Mesendoderm (in vitro differentiated cells): ENCODE measurements at places on chromosomes 2 and 18.
A peak's percentile ranks its signal among the peaks of the same experiment; 100 is the strongest.

- H3K27me3 ChIP-seq = no peaks in the 10 kb centered on the region
- no peak overlapping the region for H3K4me3 ChIP-seq
- DNase-seq = peak; percentile 88
These were observed 108.4 kb downstream of the ALMS1 start for GRCh38 chr2:73494031-73494430.

DNA sequence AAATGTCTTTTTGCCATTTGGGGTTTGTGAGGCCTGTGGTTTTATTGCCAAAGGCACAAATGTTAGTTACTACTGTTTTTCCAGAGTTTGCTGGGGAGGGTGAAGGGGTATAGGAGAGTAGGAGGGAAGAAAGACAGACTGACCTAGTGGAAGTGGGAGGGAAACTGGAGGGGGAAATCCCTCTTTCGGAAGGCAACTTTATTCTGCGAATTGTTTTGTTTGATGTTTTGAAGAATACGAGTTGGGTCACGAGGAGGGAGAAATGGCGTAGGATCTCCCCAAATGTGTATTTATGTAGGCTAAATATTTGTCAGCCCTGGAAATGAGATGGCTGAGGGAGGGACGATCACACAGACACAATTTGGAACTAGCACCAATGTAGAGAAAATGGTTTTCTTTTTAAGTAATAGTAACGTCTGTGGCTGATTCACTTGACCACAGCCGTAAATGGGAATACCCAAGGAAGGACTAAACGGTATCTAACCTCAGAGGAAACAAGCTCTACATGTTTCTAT lies 172.3 kb downstream of the ICOS start:
- H3K4me1 ChIP-seq = peaks cover 4% of the 10 kb centered on the region
- no peaks in the 10 kb centered on the region for H3K36me3 ChIP-seq
- no peak overlapping the region for H3K27ac ChIP-seq
- H3K27me3 ChIP-seq = no peaks in the 10 kb centered on the region
- no peak for DNase-seq

DNA sequence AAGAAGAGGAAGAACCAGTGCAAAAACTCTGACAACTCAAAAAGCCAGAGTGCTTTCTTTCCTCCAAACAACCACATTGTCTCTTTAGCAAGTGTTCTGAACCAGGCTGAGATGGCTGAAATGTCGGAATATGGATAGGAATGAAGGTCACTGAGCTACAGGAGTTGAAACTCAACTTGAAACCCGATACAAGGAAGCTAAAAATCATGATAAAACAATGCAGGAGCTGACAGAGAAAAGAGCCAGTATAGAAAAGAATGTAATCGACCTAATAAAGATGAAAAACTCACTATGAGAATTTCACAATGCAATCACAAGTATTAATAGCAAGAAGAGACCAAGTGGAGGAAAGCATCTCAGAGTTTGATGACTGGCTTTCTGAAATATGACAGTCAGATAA lies 15.0 kb upstream of the EIF2AK3 start:
- DNase-seq = no peak
- no peak overlapping the region for H3K27ac ChIP-seq
- H3K4me1 ChIP-seq = peaks cover 2% of the 10 kb centered on the region
- H3K36me3 ChIP-seq = no peaks in the 10 kb centered on the region
- H3K4me3 ChIP-seq = no peak overlapping the region

DNA sequence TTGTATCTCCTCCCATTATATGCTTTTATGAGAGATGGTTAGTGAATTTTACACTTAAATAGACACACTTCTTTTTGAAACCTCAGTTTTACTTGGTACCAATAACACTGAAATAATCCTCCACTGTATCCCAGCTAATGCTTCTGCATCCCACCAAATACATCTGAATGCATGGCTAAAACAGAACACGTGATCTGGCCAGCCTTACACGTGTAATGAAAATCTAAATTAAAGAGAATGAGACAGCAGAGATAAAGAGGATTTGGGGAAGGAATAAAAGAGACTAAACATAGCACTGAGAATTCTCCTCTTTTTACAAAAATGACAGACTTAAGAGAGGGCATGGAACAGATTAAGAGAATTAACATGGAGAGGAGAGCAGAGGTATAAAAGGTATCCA lies 612.2 kb downstream of the NRXN1 start:
- no peaks in the 10 kb centered on the region for H3K4me1 ChIP-seq
- no peaks in the 10 kb centered on the region for H3K36me3 ChIP-seq
- H3K4me3 ChIP-seq = no peak overlapping the region

DNA sequence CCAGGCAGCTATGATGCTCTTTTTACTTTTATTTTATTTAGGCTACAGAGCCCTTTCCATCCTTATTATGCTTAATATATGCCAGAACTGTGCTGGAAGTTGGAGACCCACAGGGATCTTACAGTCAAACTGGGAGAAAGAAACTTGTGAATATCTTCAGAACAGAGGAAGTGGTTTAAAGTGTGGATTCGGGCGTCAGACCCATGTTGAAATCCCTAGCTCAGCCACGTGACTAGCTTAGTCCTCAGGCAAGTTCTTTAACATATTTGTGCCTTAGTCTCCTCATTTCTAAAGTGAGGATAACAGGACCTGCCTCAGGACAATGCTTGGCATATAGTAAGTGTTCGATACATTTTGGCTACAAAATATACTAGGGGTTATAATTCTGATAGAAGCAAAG lies 59.1 kb downstream of the MAP3K20 start:
- DNase-seq = peak; percentile 80
- no peak overlapping the region for H3K27ac ChIP-seq
- H3K4me3 ChIP-seq = no peak overlapping the region
- H3K4me1 ChIP-seq = peaks cover 4% of the 10 kb centered on the region
- no peaks in the 10 kb centered on the region for H3K36me3 ChIP-seq

DNA sequence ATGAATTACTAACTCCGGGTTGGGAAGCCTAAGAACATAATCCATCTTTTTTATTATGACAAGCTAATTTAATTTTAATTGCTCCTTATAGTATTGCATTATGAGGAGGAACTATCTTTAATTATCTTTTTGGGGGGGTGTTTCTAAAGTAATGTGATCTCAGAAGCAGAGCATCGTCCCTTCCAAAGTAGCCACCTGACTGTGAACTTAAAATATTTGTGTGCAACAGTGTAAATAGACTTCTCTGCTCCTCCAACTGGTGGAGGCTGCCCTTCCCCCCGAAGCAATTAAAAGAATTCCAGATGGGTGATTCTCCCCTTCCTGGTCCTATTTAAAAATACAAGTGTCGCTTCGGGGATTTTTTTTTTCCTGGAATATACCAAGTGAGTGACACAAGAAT lies 55.7 kb downstream of the TCF7L1 start:
- no peak overlapping the region for H3K4me3 ChIP-seq
- H3K27ac ChIP-seq = no peak overlapping the region
- DNase-seq = no peak
- no peaks in the 10 kb centered on the region for H3K36me3 ChIP-seq
- H3K4me1 ChIP-seq = no peaks in the 10 kb centered on the region

DNA sequence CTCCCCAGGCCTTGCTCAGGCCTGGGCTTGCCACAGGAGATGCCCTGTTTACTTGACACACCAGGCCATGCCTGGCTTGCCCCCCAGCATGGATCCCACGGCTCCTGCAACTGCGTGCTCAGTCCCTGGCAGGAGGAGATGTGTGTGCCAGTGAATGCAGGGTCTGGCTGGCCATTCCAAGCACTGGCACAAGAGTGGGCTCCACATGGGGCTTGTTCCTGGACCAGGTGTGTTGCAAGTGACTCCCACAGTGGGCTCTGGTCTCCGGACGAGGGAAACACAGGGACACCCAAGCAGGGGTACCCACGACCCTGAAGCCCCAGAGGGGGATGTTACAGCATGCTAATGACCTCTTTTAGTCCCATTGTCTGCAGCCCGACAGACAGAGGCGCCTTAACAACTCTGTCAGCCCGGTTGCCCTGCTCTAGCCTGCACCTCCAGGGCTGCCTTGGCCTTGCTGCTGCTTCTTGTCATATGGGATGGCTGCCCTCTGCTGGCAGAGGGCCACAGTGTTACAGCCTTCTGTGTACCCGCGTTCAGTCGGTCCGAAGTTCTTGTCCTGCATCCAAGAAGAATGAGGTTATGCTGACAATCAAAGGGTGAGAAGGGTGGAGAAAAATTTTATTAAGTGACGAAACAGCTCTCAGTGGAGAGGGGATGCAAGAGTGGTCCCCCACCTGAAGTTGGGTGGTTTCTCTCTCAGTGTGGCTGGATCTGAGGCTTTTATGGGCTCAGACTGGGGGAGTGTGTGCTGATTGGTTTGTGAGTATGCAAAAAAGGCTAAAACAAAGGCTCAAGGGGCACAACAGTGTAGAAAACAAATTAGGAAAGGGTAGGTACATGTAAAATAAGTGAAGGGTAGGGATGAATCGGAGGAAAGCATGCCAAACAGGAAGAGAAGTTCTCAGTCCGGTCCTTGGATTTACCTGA lies 180.4 kb downstream of the MBD5 start:
- no peaks in the 10 kb centered on the region for H3K36me3 ChIP-seq
- no peak overlapping the region for H3K4me3 ChIP-seq
- H3K27me3 ChIP-seq = no peaks in the 10 kb centered on the region

DNA sequence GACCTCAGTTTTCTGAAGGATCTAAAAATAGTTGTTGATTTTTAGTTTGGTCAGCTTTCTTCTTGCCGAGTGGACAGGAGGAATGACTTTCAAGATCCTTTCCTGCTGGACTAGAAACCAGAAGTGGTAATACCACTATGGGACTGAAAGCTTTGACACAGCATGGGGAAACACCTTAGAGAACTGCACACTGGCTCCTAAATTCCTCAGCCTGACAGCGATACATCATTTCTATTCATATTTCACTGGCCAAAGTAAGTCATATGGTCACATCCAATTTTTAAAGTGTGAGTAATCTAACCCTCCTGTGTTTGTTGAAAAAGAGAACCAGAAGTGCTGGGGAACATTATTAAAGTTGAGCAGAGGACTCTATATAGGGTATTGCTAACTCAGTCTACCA lies 244.7 kb upstream of the MMADHC start:
- no peak overlapping the region for H3K27ac ChIP-seq
- no peak overlapping the region for H3K4me3 ChIP-seq
- DNase-seq = no peak
- no peaks in the 10 kb centered on the region for H3K27me3 ChIP-seq

- H3K4me3 ChIP-seq = no peak overlapping the region
- no peak for DNase-seq
- H3K4me1 ChIP-seq = no peaks in the 10 kb centered on the region
- H3K27ac ChIP-seq = no peak overlapping the region
These were observed 28.2 kb downstream of the RND3 start for GRCh38 chr2:150459281-150459680.

DNA sequence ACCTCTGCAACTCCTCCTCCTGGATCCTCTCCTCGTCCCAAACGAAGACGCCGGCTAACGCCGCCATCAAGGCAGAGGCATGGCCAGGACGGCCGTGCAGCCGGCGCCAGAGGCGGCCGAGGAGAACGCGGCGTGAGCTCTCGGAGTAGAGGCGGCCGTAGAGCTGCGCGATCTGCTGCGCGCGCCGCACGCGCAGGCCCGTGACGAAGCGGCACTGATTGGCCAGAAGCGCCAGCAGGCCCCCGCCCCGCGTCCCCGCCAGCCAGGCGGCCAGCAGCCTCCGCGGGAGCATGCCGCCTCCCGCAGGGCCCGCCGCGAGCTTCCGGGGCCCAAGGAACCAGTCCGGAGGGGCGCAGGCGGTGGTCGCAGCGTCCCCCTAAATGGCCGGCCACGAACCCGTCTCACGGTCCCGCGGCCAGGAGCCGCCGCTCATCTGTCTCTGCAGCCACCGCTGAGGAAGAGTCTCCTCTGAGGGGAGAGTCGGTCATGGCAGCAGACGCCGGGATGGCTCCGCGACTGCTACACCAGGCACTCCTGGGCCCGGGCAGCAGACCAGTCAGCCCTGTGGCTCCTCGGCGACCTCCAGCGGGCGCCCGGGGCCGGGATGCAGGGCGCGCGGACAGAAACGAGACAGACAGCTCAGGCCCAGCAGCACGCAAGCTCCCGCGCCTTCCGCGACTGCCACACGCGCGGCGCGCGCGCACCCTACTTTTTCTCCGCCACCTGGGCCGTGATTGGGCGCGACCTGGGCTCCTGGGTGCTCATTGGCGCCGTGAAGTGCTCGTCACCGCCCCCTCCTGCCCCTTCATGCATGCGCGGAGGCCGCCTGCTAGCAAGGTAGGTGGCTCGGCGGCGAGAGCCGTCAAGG lies at the start of gene STARD7:
Gene STARD7 (minus strand): TSS at position 685 of the 868 bp plus-strand sequence. CDS start 393 bp downstream, at position 292.
- H3K36me3 ChIP-seq = no peaks in the 10 kb centered on the region
- peaks cover 2% of the 10 kb centered on the region for H3K4me1 ChIP-seq
- DNase-seq = peak; percentile 99

- H3K4me1 ChIP-seq = peaks cover 12% of the 10 kb centered on the region
- peak; percentile 78 for DNase-seq
- peak overlapping the region; percentile 41 for H3K27ac ChIP-seq
- no peak overlapping the region for H3K4me3 ChIP-seq
- H3K27me3 ChIP-seq = no peaks in the 10 kb centered on the region
- no peaks in the 10 kb centered on the region for H3K36me3 ChIP-seq
These were observed 86.8 kb downstream of the FMNL2 start for GRCh38 chr2:152421521-152422370.

GRCh38 chr2:232659359-232659758 lies 26.0 kb downstream of the EFHD1 start:
- no peak overlapping the region for H3K4me3 ChIP-seq
- no peak overlapping the region for H3K27ac ChIP-seq
- DNase-seq = no peak
- H3K4me1 ChIP-seq = no peaks in the 10 kb centered on the region

GRCh38 chr2:66418381-66418780 lies 16.5 kb upstream of the MEIS1 start:
- H3K36me3 ChIP-seq = no peaks in the 10 kb centered on the region
- no peaks in the 10 kb centered on the region for H3K4me1 ChIP-seq
- no peak overlapping the region for H3K27ac ChIP-seq
- H3K4me3 ChIP-seq = no peak overlapping the region
- no peaks in the 10 kb centered on the region for H3K27me3 ChIP-seq

DNA sequence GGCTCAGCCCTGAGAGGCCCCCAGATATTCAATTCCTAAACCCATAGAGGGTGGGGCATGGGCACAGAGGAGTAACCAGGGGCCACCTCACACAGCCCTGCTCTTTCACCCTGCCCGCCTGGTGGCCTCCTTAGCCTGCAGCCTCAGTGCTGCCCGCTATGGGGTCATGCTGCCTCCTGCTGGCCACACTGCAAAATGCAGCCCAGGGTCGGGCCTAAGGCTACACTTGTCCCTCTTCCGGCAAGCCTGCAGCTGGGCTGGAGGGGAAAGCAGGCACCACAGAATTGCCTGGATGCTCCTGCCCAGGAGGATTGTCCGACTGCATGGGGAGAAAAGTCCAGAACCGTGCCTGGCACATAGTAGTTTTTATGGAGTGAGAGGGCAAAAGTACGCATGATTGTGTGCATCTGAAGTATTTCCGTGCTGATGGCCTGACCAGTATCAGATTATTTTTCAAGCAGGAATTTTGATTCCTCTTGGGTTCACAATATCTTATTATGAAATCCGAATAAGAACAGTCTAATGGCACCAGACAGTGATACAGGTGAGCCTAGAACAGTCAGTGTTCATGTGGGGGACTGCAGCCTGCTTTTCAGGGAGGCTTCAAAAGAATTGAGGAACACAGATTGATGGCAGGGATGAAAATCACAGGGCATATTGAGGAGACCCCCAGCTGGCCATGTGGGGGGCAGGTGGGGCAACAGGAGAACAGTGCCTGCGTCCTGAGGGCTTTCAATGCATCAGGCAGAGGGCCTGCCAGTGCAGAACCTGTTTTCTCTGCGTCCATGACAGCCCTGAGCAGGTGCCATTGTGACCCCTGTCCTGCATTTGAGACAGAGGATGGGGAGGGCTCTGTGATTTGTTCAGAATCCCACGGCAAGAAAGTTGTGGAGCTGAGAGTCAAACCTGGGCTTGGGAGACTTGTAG lies 51.2 kb upstream of the ALPP start:
- H3K36me3 ChIP-seq = no peaks in the 10 kb centered on the region
- H3K4me1 ChIP-seq = peaks cover 3% of the 10 kb centered on the region
- H3K27me3 ChIP-seq = no peaks in the 10 kb centered on the region
- H3K27ac ChIP-seq = no peak overlapping the region

GRCh38 chr2:176415174-176415895 lies 146.1 kb downstream of the MTX2 start:
- H3K27me3 ChIP-seq = no peaks in the 10 kb centered on the region
- no peak overlapping the region for H3K4me3 ChIP-seq
- no peaks in the 10 kb centered on the region for H3K36me3 ChIP-seq
- no peak overlapping the region for H3K27ac ChIP-seq
